ENCODE measurements at places on chromosomes 11 and 22.
A peak's percentile ranks its signal among the peaks of the same experiment; 100 is the strongest.

GRCh38 chr11:34175284-34176019 lies 70.0 kb downstream of the NAT10 start:
- no peak for DNase-seq

GRCh38 chr11:125199915-125200314 lies 35.4 kb downstream of the PKNOX2 start:
- DNase-seq, result no peak

- DNase-seq, result no peak
These were observed 4.7 kb downstream of the LMF2 start for GRCh38 chr22:50502628-50503474.

- peak; percentile 97 for DNase-seq
These were observed 562.5 kb downstream of the MN1 start for GRCh38 chr22:27238935-27239510.

DNA sequence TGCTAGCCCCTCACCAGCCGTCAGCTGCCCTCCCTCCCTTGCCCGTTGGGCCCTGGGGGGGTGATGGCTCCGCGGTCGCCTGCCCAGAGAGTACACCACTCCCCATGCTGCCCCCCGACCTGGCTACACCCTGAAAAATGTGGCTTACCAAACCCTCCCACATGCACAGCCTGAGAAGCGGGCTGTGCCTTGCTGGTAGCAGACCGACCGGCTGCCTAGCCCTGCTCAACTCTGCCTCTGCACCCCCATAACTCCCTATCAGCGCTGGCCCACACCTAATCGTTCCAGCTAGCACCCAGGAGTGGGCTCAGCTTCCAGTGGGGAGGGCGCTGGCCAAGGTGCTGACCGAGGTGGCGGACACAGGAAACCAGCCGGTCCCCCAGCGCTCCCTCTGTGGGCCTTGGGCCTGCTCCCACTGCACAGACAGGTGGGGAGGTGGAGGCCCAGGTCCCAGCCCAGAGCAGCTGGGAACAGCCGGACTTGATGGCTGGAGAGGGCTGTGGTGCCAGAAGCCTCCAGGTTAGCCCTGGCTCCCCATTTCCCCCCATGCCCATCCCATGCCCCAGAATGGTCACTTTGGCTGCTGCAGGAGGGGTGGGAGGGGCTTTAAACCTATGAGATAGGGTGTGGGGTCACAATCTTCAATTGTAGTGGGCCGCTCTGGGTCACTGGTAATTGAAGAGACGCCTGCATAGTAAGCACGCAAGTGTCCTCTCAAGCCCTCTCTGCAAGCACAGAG lies 32.1 kb upstream of the PRODH start:
- peak; percentile 18 for DNase-seq

DNA sequence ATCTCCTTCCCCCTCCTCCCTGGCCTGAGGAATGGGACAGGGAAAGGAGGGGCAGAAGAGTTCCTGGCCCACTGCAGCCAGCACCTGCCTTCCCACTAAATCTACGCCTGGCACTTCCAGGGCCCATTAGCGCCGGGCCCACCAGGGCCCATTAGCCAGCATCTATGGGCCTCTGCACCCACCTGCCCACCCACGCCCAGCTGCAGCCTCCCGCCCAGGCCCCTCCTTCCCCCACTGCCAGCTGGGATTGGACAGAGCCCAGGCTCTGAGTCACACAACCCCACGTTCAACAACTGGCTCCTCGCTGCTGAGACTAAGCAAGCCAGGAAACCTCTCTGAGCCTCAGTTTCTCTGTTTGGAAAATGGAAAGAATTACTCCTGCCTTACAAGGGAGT lies 48.7 kb downstream of the CYTH4 start:
- peak; percentile 62 for DNase-seq

GRCh38 chr22:30307041-30307574 lies 17.8 kb upstream of the CASTOR1 start:
- no peak for DNase-seq

DNA sequence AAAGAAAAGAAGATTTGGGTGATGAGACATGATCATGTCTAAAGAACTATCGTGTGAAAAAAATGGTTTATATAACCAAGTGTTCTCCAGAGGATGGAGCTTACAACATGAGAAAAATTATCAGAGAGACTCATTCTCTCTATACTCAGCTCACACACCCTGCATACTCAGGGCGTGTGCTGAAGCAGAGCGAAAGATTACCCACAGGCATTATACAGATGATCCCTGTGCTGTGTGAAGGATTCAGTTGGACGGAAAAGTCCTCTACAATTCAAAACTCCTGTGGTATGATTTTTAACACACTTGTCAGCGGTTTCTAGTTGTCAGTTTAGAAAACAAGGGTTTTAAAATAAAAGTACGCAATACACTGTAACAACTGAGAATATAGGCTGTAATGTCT lies 267.3 kb downstream of the DLG2 start:
- no peak for DNase-seq

DNA sequence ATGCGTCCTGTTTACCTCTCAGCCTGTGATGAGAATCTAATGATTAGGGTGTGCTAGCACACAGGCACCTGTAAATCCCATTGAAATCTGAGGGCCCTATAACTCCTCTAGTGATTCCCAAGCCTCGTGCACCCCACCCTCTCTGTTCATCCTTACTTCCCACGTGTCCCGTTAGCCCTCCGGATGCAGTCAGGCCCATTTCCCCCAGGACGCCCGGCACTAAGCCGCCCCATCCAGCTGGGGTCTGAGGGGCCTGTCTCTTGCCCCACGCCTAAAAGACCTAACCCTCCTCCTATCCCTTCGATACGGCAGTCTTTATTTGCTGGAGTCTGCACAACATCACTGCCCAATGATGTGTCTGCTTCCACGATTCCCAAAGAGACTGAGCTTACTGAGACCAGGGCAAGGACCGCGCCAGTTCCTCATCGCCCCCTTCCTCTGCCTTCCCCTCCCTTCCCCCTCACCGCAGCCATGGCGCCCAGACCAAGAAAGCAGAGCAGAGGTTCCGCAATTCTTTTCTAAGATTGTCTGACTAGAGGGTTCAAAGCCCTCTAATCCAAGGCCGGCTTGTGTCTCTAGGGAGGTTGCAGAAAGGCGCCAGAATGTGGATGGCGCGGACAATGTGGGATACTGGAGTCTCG lies 1.1 kb upstream of the FADS2 start:
- DNase-seq, result no peak

- DNase-seq, result no peak
These were observed 21.2 kb downstream of the ARL14EP start for GRCh38 chr11:30344085-30344484.

DNA sequence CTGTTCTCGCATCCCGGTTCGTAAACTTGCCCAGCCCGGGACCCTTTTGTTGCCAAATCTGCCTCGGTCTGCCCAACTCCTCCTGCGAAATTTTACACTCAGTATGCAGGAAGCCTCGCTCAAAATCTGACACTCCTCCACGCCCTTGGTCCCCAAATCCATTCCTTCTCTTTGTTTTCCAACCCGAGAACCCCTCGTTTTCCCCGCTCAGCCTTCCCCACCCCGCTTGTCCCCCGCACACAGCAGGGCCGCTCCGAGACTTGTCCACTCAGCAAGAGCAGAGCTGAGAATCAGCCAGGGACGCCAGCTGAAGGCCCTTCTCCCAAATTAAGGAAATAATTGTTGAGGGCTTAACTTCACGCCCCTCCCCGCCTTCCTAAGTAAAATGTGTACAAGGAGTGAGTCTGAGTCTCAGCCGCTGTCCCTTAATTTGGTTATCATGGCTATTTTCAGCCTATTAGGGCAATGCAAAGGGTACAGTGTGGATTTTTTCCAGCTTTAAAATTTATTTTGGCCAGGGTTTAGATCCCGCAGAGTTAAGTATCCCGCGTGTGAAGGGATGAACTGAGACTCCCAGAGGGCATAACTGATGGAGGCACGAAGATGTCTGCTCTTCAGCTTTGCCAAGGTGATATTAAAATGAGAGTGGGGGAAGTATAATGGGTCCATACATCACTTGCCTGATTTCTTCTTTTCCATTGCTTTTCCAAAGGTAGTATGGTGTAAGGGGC lies 581 bp upstream of the FBXO3 start:
- DNase-seq, result no peak

DNA sequence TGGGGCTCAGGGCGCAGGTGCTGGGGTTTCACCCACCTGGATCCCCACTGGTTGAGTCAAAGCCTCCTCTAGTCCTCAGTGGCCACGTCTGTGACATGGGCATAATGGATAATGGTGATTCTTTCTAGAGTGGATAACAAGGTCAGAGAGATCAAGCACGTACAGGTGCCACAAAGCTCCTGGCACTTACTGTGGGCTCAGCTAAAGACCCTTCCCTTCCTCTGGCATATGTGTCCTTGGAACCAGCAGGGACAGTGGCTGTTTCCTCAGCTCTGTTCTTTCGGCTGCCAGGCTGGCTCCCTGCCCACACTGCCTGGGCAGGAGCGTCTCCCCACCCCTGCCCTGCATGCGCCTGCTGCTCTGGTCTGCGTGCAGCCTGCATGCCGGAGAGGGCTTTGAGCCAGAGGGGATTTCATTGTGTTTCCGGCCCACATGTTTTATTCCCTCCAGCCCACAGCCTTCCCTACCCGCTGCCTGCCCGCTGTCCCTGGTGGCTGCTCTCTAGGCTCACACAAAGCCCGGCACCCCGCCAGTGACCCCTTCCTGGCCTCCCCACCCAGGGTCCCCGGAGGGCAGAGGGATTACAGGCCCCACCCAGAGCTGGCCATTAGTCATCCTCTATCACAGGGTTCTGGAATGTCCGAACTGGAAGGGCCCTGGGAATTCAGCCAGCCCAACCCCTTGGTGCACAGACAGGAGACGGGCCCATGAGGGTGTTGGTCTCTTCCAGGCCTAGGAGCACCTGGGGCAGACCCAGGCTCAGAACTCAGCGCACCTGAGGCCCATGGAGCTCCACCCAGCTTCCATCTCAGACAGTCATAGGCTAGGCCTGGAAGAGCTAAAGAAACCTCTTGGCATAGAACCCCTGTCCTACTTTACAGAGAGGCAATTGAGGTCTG lies 55.3 kb upstream of the GCAT start:
- peak; percentile 98 for DNase-seq

- DNase-seq, result peak; percentile 55
These were observed 38.3 kb upstream of the MYH9 start for GRCh38 chr22:36425977-36426523.

DNA sequence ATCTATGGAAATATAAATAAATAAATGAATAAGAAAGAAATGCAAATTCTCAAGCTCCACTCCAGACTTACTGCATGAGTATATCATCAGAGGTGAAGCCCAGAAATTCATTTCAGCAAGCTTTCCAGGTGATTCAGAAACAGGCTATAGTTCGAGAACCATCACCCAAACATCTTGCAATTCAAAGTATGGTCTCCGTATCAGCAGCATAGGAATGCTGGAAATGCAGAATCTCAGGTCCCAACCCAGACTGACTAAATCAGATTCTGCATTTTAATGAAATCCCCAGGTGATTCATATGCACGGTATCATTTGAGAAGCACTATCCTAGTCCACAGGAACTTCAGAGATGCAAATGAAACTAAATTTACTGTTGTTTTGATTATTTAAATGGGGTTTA lies 95.3 kb downstream of the SERGEF start:
- DNase-seq, result no peak

GRCh38 chr22:30038219-30038618 lies 42.0 kb upstream of the HORMAD2 start:
- peak; percentile 93 for DNase-seq

DNA sequence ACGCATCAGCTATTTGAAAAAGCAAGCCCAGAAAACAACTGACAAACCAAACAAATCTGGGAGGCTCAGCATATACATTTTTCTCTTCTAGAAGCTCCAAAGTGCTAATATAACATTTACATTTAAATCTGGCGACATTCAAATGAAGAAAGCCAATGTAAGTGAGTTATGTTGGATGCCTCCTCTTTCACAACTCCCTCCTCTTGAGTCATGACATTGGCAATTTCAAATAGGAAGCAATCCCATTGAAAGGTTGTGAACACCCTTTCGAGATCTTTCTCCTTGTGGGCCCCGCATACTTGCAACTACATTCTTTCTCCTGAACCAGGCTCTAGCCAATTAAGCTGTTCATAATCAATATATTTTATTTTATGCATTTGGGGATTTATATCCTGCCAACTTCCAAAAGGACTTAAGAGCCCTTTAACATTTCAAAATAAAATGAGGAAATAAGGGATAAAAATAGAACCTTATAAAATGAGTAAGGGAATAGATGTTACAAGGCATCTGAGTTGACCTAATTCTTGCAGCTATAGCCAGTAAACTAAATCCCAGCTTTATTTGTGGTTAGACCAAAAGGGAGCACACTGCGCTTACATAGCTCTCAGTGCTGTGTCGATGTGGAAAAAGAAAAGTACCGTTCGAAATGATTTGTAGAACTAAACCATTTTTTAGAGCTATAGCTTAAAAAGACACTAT lies 129.5 kb upstream of the SESN3 start:
- no peak for DNase-seq

- DNase-seq, result no peak
These were observed 498.9 kb downstream of the BRD1 start for GRCh38 chr22:49328630-49329405.

Measured in cardiac fibroblast (primary cell).